ELF-1 (cell line): ENCODE measurements at places on chromosomes 16 and 17.
A peak's percentile ranks its signal among the peaks of the same experiment; 100 is the strongest.

GRCh38 chr16:21001262-21001661 lies 100.7 kb downstream of the LYRM1 start:
- DNase-seq: peak; percentile 22

GRCh38 chr17:39920218-39921210 lies 2.1 kb upstream of the GSDMB start:
- DNase-seq: no peak

DNA sequence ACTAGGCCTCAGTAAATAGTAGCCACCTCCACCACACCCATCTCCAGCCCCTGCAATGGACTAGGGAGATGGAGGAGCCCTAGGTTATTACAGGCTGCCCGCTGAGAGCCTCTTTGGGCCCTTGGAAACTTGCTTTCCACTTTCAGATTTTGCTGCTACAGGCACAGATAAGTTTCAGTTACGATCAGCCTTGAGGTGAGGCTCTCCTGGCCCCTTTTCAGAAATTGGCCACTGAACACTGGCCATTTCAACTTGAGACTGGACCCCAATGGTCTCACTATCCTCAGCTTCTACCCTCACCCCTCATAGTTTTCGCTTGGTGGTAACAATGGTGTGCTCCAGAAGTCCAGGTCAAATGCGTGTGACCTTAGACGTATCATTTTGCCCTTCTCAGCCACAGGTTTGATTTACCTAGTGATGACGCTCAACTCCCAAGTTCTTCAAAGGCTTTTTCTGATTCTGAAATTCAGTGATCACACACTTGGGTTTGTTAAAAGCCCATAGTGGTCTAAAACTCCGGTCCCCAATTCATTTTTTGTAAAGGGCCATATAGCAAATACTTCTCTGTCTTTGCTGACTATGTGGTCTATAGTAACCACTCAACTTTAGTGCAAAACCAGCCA lies 1.0 kb downstream of the PMM2 start:
- DNase-seq: no peak

GRCh38 chr17:15343749-15344148 lies 2.4 kb upstream of the TEKT3 start:
- no peak for DNase-seq

DNA sequence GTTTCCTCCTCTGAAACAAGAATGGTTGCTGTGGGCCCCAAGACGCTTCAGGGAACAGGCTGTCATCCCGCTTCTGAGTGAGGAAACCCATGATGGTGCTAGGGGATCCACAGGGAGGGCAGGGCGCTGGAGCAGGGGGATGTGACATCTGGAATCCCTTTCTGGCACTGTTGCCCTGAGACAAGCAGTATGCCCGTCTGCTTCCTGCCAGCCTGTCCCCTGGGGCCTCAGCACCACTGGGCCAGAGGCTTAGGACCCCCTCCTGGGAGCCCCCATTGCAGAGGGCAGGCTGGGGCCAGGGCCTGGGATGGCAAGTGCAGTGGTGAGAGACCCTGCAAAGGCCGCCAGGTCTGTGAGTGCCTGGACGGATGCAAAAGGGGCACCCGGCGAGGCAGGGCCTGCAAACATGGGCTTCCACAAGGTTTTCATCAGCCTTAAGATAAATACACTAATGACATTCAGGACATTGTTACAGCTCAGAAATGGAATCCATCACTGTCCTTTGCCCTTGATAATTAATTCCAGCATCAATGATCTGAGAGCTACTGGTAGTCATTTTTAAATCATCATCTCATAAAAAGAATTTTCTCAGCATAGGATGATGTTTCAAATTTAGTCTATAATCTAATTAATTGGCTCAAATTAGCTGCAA lies 51.6 kb downstream of the PRMT7 start:
- no peak for DNase-seq

- DNase-seq: no peak
These were observed 117.5 kb downstream of the ASIC2 start for GRCh38 chr17:33175562-33175961.

GRCh38 chr16:57640612-57641011 lies 12.2 kb downstream of the ADGRG1 start:
- no peak for DNase-seq

GRCh38 chr16:50573947-50574744 lies 25.9 kb downstream of the NKD1 start:
- DNase-seq: no peak

- DNase-seq: peak; percentile 28
These were observed 275.2 kb upstream of the SALL1 start for GRCh38 chr16:51426276-51426675.

DNA sequence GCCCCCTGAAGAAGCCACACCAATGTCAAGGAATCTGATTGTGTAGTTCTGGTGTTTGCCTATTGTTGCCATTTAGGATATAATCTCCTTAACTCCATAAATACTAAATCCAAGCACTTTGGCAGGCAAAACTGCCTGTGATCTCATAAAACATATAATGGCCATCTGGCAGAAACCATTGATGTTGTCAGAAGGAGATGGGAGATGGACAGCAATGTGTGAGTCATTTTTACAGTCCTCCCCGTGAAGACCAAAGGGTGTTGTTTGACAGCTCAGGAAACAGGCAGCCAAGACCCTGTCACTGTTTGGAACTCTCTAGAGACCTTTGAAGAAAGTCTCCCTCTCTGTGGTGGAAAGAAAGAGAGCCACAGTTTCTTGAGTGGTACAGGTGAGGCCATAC lies 454.1 kb downstream of the HS3ST3B1 start:
- DNase-seq: no peak

GRCh38 chr16:88473666-88474534 lies 20.8 kb downstream of the ZFPM1 start:
- DNase-seq: no peak

GRCh38 chr17:38333635-38334295 lies 10.0 kb downstream of the GPR179 start:
- DNase-seq: peak; percentile 87

DNA sequence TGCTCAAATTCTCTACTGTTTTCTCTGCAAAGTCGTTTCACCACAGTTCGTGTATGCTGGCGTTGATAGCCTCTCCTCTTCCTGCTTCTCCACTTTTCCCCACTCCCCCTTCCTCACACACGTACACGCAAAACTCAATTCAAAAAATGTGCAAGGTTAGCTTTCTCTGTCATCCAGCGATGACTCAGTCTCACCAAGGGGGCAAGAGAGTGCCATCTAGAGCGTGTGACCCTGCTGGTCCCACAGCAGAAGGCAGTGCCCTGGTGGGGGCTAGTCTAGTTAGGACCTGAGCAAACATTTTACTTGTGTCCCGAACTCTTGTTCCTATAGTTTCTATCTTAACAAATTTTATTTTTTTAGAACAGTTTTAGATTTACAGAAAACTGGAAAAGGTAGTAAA lies 121.2 kb upstream of the CHMP6 start:
- DNase-seq: no peak

- DNase-seq: peak; percentile 88
These were observed 7.6 kb upstream of the PHKG2 start for GRCh38 chr16:30740364-30741251.
